ENCODE measurements at places on chromosomes 12 and 14.

DNA sequence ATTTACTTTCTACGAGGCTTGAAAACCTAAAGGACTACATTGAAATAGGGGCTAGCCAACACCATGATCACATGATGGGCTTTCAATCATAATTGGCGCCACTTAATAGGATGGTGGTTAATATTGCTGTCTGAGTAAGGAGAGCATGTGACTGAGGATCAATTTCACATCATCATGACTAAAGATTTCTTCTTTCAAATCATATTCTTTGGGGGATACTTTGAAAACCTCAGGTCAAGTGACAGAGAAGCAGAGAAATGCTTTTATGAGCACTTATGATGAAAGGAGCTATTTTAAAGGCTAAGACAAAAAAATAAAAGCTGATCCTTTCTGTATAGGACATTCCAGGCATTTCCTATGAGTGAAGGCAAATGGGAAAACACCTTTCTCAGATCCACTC is 42.9 kb upstream of the KRAS start:
- no peak for DNase-seq

DNA sequence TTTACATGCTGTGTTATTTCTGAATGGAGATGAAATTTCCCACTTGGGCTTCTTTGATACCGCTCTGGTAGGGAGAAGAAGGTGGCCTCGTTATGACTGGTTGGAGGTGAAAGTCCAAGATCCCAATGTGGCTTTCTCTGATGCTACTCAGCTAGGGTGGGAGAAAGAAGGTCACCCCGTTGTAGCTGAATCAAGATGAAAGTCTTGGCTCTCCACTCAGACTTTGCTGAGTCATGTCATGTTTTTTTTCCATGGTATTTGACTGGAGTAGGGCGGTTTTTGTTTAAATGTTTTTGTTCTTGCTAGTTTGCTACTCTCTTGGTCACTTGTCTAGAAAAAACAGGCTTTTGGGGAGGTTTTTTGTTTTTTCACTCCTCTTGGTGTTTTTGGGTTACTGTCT is 2.4 kb upstream of the PDE6H start:
- DNase-seq: no peak

GRCh38 chr14:44833376-44834060 is 128.2 kb downstream of the KLHL28 start:
- no peak for DNase-seq

DNA sequence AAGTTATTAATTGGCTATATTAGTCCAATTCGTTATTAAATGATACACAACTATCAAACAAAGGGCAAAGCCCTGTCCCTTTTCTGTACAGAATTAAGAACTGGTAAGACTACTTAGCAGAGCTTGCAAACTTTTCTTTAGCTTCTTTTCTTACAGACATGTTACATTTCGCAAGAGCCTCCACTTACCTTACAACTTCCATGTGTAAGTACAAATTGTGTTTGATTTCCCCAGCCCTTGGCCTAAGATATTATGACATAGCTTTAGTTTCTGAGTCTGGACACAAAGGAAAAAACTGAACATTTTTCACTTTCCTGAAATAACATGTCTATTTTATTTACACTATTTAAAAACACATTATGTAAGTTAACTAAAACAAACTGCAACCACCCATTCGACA is 1.7 kb downstream of the ATF7 start:
- DNase-seq: no peak

- no peak for DNase-seq
Observed at GRCh38 chr12:52164624-52165023, 27.2 kb downstream of the KRT80 start.
